GM23248 (cell line): ENCODE measurements at places on chromosomes 12 and 14. TPM values are rescaled to one million over a fixed set of nuclear protein-coding genes. Genes with fewer than 3 reads are reported as not detected.
A peak's percentile ranks its signal among the peaks of the same experiment; 100 is the strongest.

TMTC1 gene
- total RNA-seq, result 20.5 and 25.3 TPM in 2 replicates

HELB gene
- 0.86 and 0.89 TPM in 2 replicates for total RNA-seq

RAN gene
- 389 and 541 TPM in 2 replicates for total RNA-seq

- no peak overlapping the region for H3K4me3 ChIP-seq
- no peak overlapping the region for H3K27ac ChIP-seq
- no peaks in the 10 kb centered on the region; the same call in 1 of the 2 replicates for H3K27me3 ChIP-seq
Observed at GRCh38 chr14:94538070-94538740, 23.0 kb upstream of the SERPINA4 start.

- no peak overlapping the region for H3K4me3 ChIP-seq
- no peak for DNase-seq
- H3K36me3 ChIP-seq, result no peaks in the 10 kb centered on the region
- no peaks in the 10 kb centered on the region for H3K27me3 ChIP-seq
- no peak overlapping the region for H3K27ac ChIP-seq
- no peaks in the 10 kb centered on the region for H3K4me1 ChIP-seq
Observed at GRCh38 chr14:71563492-71564153, 368.6 kb upstream of the RGS6 start.

GRCh38 chr14:37594238-37594970 lies 645 bp downstream of the FOXA1 start:
- no peaks in the 10 kb centered on the region for H3K36me3 ChIP-seq
- peaks cover 74% of the 10 kb centered on the region for H3K27me3 ChIP-seq
- peaks cover 5% of the 10 kb centered on the region; the same call in 1 of the 2 replicates for H3K4me1 ChIP-seq
- H3K4me3 ChIP-seq, result peak overlapping the region; percentile 85
- H3K27ac ChIP-seq, result no peak overlapping the region

- no peaks in the 10 kb centered on the region for H3K27me3 ChIP-seq
- DNase-seq, result peak; percentile 75
- H3K4me3 ChIP-seq, result 0 out of 2 replicates have a peak overlapping the region, but pooled peaks have one; percentile 2
- no peaks in the 10 kb centered on the region; the same call in 1 of the 2 replicates for H3K36me3 ChIP-seq
- H3K4me1 ChIP-seq, result peaks cover 19% of the 10 kb centered on the region
- peak overlapping the region; percentile 20; the same call in 1 of the 2 replicates for H3K27ac ChIP-seq
Observed at GRCh38 chr12:55906056-55906455, 21.6 kb downstream of the PYM1 start.

- no peak overlapping the region for H3K4me3 ChIP-seq
- H3K4me1 ChIP-seq, result peaks cover 8% of the 10 kb centered on the region; the same call in 1 of the 2 replicates
Observed at GRCh38 chr14:102999227-102999895, 58.0 kb downstream of the CDC42BPB start.
